Bone marrow (tissue), 2 donors: ENCODE measurements at places on chromosomes 13 and 19.
A peak's percentile ranks its signal among the peaks of the same experiment; 100 is the strongest.

GRCh38 chr13:47241446-47241845 is 344.6 kb upstream of the HTR2A start:
- DNase-seq: no peak

- DNase-seq: no peak
Measured at GRCh38 chr19:18500376-18500775, 21.5 kb downstream of the ELL start.

GRCh38 chr13:27022571-27023311 is 148.9 kb downstream of the USP12 start:
- DNase-seq: no peak

GRCh38 chr19:18668252-18668631 is 15.2 kb upstream of the CRTC1 start:
- no peak for DNase-seq

- no peak for DNase-seq
Measured at GRCh38 chr13:75391432-75392100, 90.4 kb downstream of the TBC1D4 start.

GRCh38 chr13:113963376-113963775 is 10.5 kb downstream of the C13orf46 start:
- DNase-seq: no peak

- no peak for DNase-seq
Measured at GRCh38 chr13:92297971-92298942, 899.8 kb downstream of the GPC5 start.

GRCh38 chr19:49497047-49497788 is 984 bp downstream of the RPS11 start:
- DNase-seq: peak; percentile 40

DNA sequence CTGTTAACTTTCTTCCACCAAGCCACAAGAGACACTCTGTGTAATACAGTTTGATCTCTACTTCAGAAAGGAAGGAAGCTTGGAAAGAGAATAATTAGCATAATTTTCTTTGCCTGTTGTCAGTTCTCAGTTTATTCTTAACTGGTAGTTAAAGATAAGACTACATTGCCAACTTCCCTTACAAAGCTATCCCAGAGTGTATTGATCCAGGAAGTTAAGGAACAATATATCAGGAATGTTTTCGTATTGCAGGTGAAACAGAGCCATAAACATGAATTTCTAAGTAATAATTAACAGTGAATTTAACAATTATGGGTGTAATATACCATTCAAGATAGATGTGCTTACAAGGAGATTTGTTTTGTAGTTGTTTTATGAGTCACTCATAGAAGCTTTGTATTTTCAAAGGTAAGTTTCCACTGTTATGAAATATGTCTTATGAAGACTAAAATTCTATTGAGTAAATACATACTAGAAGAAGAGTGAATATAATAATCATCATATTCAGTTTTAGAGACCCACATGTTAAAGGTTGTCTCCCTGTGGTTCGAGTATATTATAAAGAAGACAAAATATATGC is 88.4 kb upstream of the KLF5 start:
- DNase-seq: no peak

- DNase-seq: no peak
Measured at GRCh38 chr13:75579529-75579928, 29.9 kb downstream of the UCHL3 start.

DNA sequence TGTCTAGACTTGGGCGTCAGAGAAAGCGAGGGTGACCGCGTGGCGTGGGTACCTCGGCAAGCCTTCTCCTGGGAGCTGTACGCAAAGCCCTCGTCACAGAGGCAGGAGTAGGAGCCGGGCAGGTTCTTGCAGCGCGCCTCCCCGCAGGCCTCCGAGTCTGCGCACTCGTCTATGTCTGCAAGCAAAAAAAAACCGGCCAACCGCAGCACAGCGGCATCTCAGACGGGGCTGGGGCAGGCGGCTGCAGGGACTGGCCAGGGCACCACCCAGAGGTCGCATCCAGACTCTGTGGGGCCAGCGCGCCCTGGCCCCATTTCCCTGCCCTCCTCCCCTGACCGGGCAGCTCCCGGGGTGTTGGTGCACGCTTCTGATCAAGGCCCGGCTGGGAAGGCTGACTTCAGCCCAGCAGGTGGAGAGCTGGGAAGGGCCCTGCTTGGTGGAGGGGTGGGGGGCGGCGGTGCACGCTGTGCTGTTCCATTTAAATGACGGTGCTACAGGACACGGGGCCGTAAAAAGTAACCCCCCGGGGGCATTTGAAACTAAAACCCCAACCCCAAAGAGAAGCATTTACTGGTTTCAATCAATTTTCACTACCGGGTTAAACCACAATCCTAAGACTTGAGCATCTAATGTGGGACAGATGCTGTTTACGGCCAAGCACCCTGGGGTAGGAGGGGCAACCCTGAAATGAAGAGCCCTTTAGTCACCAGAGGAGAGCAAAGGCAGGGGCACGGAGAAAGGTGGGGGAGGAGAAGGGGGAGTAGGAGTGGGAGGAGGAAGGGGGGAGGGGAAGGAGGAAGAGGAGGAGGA is 28.2 kb downstream of the GAS6 start:
- DNase-seq: no peak

DNA sequence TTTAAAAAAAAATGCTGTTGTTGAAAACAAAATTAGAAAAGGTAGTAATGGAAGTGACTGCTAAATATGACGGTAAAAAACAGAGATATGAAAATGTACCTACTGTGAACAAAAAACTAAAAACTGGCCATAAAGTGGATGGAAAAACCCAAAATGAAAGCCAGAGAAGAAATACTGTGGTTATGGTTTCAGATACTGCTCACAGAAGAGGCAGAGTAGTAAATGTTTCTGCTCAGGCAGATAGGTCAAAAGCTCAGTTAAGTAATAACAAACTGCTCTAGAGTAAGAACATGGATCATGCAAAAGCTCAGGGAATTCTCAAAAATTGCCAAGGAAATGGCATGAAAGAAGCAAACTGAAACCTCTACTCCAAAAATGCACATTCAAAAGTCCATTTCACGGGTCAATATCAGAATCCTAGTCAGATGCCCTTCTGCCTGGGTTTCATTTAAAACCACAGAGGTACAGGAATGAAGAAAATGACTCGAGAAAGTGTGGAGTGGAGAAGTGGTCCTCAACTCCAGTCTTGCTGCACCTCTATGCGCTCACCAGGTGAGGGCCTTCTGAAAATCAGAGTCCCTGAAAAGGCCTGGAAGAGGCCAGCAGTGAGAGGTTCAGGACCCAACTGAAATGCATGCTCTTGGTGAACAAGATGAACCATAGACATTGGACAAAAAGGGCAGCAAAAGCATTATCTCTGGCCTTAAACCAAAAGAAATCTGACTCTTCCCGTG is 315.0 kb upstream of the SPRY2 start:
- no peak for DNase-seq

DNA sequence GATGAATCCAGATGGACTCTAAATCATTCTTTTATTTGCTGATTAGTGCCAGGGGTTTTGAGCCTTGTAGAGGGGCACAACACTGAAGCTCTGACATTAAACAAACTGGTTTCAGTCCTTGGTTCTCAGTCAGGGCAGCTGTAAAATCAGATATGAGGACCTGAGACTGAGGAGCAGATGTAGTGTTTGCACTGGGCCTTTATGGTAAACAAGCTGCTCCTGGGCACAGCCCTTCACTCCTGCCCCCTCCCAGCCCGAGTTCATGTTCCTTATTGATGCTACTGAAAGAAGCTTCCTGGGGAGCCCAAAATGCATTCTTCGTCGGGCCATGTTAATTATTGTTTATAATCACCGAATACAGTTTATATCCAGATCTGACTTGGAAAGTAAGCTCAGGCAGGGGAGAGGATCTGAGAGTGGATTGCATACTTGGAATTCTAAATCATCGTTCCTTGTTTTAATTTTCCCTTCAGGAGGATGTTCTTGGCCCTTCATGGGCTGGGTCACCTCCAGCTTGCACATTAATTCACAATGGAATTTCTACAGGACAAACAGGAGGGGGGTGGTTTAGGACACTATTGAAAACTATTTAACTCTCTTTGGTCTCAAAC is 213.5 kb downstream of the FGF9 start:
- no peak for DNase-seq

- peak; percentile 6 for DNase-seq
Measured at GRCh38 chr13:27622102-27622820, 569 bp downstream of the POLR1D start.

DNA sequence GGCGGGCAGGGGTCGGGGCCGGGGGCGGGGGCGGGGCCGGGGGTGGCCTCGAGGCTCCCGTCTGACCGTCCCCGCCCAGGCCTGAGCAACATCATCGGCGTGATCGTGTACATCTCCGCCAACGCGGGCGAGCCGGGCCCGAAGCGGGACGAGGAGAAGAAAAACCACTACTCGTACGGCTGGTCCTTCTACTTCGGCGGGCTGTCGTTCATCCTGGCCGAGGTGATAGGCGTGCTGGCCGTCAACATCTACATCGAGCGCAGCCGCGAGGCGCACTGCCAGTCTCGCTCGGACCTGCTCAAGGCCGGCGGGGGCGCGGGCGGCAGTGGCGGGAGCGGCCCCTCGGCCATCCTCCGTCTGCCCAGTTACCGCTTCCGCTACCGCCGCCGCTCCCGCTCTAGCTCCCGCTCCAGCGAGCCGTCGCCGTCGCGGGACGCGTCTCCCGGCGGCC is 9.4 kb upstream of the CACNG6 start:
- no peak for DNase-seq

- no peak for DNase-seq
Measured at GRCh38 chr13:40452741-40453334, 213.6 kb downstream of the FOXO1 start.

DNA sequence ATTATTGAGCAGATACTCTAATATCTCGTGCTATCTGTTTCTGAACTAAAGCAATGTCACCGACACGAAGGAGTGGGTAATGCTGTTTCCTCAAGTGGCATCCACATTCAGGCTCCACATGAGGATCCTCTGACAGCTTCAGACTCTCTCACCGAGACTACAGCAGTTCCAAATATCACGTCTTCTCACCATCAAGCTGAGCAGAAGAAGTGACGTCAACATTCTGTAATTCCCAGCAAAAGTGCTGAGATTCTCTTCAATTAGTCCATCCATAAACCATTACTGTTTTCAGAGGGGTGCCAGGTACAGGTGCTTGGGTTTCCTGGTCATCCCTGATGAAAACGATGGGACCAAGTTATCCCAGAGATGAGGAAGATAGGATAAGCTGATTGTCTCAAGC is 110.0 kb upstream of the DACH1 start:
- DNase-seq: no peak

DNA sequence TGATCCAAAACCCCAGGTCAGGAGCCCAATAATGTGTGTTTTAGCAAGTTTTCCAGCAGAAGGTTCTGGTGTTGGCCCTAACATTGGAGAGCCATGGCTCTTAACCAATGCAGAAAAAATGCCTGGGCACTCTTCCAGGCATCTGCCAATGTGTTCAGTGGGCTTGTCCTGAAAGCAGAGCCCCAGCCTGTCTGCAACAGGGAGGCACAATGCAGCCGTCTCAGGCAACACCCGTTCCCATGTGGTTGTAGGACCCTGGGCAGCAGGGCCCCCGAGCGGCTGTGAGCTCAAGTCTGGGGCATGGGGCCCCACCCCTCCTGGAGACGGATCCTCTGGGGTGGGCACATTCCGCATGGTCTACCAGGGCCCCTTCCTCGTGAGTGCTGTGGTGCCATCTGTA is 58.1 kb upstream of the SIAH3 start:
- no peak for DNase-seq

- no peak for DNase-seq
Measured at GRCh38 chr19:38227287-38228004, 3.4 kb upstream of the DPF1 start.

DNA sequence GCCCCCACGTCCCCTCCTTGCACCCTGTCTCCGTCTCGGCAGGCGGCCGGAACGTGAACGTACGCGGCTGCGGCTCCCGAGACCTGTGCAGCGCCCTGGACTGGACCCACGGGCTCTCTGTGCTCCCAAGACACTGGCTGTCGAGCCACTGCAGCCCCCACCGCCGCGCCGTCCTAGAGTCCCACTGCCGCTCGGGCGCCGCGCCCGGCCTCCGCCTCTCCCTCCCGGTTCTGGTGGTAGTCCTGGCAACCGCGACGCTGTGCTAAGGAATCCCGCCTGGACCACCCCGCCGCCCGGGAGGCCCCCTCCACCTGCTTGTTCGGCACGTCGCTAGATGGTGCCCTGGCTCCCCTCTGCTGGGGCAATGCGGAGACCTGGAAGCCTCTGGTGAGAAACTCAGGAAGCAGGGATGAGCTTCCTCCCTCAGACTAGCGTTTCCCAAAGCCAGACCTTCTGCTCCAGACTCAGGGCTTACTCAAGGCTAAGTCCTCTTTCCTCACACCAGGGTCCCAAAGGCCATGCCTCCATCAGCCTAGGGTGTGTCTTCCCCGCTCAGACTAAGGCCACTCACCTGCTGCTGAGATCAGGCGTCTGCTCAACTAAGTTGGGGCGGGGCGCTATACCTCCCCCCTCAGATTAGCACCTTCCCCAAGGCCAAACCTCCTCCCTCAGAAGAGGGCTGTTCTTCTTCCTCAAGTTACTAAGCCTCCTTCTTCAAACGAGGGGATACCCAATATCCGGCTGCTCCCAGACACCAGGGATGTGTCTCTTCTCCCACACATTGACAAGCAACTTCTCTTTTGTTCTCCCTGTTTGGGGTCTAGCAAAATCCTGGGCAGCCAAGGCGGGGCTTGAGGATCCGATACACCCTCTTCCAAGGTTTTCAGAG is 16.1 kb upstream of the IRGC start:
- no peak for DNase-seq

DNA sequence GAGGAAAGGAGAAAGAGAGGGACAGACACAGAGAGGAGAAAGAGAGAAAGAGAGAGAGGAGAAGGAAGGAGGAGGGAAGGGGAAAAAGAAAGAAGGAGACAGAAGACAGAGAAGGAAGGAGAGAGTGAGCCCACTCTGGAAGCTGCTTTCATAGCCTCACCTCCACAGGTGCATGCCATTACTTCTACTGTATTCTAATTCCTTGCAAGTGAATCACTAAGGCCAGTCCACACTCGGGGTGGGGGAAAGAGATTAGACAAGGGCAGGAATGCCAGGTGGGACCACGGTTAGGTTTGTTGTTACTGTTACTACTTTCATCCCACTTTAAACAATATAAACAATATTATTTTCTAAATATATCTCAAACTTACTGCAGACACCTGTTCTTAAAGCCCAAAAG is 684.5 kb upstream of the ARGLU1 start:
- no peak for DNase-seq

DNA sequence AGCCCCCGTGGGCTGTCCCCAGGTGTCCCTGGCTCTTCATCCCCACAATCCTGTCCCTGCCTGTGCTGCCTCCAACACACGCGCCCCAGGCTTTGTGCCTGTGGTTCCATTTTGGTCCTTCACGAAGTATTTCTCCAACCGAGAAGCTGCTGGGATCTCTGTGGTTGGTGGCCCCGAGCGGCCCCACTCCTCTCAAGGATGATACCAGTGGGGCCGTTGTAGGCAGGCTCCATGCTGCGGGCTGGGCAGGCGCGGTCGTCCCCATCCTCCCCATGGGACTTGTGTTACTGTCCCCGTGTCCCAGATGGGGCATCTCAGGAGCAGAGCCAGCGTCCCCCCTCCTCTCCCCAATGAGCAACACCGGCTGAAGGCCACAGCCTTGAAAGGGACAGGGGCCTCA is 3.7 kb upstream of the ZNF554 start:
- DNase-seq: no peak

GRCh38 chr13:94186470-94186869 is 293.0 kb downstream of the DCT start:
- no peak for DNase-seq

GRCh38 chr13:46858163-46858562 is 38.7 kb downstream of the HTR2A start:
- no peak for DNase-seq
